ENCODE measurements at places on chromosomes 12 and 14.

- DNase-seq, result no peak
Measured at GRCh38 chr14:72463291-72463866, 430.5 kb downstream of the DPF3 start.

- DNase-seq, result no peak
Measured at GRCh38 chr14:69270795-69271708, 11.1 kb downstream of the GALNT16 start.

DNA sequence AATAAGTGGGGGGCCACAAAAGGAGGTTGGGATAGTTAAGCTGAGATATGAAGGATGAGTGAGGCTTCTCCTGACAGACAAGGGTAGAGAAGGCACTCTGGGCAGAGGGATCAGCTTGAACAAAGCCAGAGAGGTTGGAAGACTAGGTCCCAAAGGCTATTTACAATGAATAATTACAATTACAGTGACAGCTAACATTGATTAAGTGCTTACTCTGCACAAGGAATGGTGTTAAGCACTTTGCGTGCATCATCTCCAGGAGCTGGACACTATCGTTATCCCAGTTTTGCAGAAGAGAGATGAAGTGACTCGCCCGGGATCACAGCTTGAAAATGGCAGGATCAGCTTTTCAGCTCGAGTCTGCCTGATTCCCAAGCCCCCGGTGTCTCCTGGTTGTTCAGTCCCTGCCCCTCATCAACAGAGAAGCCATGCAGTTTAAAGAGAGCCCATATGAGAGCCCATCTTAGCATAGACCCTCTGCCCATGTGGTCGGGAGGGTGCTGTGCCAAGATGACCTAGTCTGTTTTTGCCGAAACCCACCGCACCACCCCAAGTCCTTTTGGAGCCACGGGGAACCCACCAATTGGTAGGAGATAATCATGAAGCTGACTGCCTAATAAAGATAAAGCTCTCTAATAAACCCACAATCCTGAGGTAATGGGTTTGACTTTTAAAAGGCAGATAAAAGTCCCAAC lies 89.9 kb upstream of the HSPB8 start:
- DNase-seq, result no peak

- DNase-seq, result no peak
Measured at GRCh38 chr14:77561881-77562280, 54.6 kb downstream of the SPTLC2 start.

GRCh38 chr14:24362241-24362960 lies 5.6 kb upstream of the NFATC4 start:
- DNase-seq, result no peak

- no peak for DNase-seq
Measured at GRCh38 chr14:104135121-104135903, 3.1 kb upstream of the KIF26A start.

DNA sequence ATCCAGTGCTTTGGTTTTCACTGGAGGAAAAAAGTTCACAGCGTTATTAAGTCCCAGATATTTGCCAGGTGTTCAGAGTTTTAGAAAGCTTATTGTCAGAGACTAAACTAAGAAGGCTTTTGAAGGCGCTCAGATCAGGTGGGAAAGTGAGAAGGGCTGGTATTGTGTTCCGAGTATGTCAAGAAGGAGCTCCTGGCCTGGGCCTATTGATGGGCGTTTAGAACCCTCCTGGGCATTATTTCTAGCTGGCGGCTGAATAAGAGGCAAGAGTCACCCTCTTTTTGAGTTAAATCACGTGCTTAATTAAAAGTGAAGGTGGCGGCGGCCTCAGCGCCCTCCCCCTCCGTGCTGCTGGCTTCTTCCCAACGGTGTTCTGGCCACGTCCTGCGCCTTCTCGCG lies 20.9 kb upstream of the GNS start:
- no peak for DNase-seq

DNA sequence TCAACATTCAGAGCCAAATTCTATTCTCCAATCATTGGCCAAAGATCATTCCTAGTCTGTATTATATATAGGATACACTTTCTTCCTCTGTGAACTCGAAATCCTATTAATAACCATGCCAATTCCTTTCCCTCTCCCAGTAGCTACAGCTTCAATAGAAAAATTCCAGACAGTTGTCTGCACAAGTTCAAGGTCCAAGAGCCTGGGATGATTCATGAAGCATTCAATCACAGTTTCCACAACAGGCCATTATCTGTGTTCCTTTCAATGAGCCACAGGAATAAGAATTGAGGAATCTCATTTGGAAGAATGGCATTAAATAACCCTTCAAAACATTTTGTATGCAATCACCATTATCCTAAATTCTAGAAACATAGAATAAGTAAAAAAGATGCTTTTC lies 437.4 kb downstream of the RMST start:
- no peak for DNase-seq

DNA sequence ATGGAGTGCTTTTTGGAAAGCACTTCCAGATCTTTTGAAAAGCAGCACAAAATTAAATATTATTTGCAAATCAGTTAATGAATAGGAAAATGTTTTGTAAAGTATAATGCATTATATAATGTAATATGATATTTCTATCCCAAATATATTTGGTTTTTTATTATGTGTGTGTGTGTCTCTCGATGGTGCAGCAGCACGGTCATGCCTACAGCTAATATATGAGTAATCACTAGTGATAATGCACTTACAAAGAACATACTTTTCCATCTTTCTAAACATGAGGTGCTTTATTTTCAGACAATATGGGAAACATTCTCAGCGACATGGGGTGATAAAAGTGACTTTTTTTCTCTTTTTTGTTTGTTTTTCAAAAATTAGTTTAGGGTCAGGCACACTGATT lies 1.3 kb upstream of the EEA1 start:
- DNase-seq, result no peak

GRCh38 chr12:126998747-126999285 lies 1268.2 kb upstream of the TMEM132C start:
- DNase-seq, result no peak

DNA sequence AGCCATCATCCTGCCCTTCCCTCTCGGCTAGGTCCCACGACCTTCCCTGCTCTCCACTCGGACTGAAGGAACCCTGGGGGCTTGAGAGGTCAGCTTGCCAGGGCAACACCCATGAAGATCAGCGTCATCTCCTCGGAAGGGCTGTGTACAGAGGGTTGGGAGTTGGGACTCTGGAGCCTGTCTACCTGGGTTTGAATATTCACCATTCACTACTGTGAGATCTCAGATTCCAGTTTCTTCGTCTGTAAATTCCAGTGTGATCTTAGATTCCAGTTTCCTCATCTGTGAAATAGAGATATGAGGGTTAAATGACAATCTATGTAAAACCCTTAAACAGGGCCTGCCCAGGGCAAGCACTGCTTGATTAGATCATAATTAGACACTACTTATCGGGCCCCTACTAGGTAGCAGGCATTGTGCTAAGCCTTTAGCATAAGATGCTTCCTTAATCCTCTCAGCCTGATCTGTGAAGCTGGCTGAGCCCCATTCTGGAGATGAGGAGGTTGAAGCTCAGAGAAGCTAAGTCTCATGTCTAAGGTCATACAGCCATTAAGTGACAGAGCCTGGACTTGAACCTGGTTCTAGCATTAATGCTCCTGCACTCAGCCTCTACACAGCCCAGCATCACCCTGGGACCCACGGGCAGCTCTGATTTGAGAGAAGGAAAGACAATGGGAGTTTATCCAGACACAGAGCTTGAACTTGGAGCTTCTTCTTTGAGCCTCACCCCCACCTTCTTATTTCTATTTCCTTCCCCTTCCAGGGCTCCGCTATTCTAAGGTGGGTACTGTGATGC lies 612 bp upstream of the ZDHHC22 start:
- no peak for DNase-seq

DNA sequence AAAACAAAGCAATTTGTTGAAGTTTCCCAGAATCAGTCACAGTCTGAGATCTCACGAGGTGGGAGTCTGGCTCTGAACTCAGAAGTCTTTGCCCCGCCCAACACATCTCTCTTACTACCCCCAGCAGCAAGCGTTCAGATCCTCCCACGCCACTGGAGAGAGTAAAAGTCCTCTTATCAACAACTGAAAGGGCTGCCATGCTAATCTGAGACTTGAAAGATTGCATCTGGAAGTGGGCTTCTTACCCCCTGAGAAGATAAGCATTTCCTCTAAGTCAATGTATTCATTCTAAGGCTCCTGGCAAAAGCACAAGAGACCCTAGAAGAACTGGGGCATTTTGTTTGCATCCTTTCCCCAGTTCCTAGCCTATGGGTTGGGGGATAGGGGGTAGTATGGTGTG lies 34.1 kb upstream of the STON2 start:
- DNase-seq, result no peak

DNA sequence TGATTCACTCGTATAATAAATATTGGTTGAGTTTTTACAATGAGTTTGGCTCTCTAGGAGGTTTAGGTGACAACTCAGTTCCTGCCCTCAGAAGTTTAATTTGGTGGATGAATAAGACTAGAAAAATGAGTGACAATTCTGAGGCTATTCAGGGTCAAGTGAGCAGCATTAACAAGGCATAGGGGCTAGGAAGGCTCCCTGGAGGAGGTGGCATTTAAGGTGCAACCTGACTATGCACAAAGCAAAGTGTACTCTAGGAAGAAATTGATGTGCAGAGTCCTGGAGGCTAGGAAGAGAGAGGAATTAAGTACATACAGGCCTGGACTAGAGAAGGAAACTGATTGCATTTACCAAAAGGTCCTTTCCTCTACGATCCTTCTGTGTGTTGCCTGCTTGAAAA lies 440.3 kb downstream of the MED13L start:
- no peak for DNase-seq

DNA sequence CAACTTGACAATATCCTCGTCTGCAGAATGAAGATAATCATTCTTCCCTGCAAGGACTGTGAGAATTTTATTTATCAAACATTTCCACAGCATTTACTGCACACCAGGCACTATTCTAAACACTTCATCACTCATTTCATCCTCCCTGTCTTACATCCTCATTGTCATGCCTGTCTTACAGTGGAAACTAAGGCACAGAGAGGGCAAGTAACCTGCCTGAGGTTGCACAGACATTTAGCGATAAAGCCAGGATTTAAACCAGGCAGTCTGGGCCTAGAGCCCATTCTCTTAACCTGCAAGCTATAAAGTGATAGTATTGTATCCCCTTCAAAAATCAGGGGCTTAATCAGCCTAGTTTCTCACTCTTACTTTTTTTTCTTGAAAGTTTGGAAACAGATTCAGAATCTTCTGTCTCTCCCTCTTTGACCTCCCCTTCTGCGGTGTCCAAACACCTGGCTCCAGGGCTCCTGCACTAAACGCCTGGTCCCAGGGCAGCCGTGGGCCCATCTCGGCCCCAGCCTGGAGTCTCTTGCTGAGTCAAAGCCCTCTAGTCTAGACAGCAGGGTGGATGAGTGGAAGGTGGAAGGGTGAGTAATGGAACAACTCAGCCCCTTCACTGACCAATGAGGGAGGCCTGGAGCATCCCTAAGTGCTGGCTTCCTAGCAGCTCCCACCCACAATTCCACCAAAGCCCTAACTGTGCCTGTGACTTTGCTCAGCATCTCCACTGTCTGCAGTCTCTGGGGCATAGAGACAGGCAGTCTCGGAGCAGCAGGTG lies 12.5 kb downstream of the ISM2 start:
- no peak for DNase-seq

DNA sequence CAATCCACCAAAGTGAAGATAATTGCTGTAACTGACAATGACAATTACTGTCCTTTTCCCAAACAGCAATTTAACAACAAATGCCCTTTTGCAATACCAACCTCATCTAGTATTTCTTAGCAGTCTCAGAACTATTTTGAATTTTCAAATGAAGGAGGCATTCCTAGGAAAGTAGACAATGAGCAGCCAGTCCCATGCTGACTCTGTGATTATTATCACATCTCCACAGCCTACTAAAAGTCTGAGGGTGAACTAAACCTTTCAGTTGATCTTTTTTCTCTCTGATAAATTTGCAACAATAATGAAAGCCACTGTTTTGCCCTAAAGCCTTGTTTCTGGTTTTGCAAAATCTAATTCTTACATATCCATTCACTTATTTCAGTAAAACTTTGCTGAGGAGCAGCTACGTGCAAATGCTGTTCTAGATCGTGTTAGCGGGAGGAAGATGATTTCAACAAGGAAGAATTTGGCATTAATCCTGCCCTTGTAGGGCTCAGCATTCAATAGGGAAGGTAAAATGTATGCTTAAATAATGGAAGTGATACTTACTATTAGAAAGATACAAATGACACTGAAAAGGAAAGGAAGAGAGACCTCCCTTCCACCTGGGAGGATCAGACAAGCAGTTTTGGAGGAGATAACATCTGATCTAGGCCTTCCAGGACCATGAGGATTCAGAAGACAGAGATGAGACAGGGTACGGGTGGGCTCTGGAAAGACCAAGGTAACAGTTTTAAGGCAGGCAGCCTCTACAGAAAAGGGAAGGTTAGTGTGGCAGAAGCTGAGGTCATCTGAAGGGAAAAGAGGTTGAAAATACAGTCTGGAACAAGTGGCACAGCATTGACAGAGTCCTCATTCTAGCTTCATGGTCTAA lies 47.4 kb downstream of the SLC38A1 start:
- no peak for DNase-seq

GRCh38 chr12:16218934-16219751 lies 58.3 kb downstream of the SLC15A5 start:
- DNase-seq, result no peak

- DNase-seq, result no peak
Measured at GRCh38 chr12:132686825-132687210, 324 bp downstream of the POLE start.

- no peak for DNase-seq
Measured at GRCh38 chr12:89286501-89286900, 65.8 kb downstream of the DUSP6 start.

DNA sequence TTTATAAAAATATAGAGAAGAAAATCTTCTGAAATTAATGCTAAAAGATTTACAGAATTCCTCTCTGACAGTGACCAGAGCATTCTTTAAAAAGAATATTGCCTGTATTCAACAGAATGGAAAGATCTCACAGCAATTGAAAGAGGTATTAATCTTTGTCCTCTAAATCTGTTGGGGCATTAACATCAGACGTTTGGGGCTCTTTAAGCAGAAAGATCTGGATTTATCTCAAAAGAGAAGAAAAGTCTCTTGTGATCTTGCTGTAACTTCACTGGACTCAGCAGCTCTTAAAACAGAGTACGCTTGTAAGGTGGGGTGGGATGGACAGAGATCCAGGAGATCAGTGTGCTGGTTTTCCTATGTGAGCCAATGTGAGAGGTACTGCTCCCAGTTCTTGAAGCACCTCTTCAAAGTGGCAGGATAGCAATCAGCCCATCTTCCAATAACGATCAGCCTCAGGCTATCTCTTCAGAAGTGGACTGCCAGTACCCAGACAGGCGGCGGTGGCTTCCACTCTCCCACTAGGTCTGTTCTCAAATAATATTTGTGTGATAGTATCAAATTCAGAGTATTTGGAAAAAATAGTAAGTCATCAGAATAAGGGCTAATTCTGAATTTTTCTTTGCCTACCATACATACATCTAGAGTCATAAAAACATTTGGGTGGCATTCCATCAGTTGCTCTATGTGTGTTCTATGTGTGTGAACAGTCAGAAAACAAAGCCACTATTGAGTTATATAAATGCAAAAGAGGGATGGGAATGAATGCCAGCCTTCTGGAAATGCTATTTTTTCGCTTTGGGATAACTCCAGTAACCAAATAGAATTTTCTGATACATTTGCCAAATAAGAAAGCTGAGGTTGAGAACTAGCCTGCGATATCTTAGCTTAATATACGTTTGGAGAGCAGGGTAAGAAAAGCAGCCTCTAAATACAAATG lies 237.4 kb upstream of the RGS6 start:
- no peak for DNase-seq

Measured in tibial nerve (tissue), 4 donors.